ENCODE measurements at places on chromosomes 7 and 10.
A peak's percentile ranks its signal among the peaks of the same experiment; 100 is the strongest.

DNA sequence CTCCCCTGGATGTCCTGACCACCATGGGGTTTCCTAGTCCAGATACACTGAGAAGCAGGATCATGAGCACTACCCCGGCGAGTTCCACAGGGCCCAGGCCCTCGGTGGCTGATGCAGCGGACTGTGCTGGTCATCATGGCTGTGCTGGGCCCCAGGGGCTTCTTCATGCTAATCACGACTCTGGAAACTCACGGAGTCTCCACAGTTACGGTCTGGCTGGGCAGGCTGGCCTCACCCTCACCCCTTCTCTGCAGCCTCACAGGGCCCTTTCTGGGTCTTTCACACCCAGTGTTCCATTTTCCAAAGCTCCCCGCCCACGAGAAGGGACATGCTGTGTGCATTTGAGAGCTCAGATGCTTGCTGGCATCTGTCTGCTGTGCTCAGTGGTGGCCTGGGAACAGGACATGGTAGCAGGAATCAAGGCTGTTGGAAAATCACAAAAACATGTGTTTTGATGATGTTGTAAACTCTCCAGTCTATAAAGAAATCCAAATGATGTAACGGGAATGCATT, 119.0 kb downstream of the PTPN20 start:
- DNase-seq: no peak

GRCh38 chr7:149714910-149715471, 58.4 kb downstream of the ZNF467 start:
- DNase-seq: no peak

GRCh38 chr10:71252220-71252619, 39.9 kb downstream of the UNC5B start:
- DNase-seq: no peak

GRCh38 chr10:78805176-78805575, 263.6 kb upstream of the ZMIZ1 start:
- peak; percentile 62 for DNase-seq

GRCh38 chr10:131271195-131271880, 40.2 kb downstream of the TCERG1L start:
- DNase-seq: no peak

DNA sequence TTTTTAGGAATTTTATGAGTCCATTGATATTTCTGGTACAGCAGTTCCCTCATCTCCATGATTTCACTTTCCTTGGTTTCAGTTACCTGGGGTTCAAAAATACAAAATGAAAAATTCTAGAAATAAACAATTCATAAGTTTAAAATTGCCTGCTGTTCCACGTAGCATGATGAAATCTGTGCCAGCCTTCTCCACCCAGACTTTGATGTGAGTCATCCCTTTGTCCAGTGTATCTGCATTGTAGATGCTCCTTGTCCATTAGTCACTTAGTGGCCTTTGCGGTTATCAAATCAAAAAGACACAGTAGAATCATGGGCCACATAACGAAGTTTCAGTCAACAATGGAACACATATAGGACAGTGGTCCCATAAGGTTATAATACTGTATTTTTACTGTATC, 286.9 kb downstream of the PTEN start:
- DNase-seq: no peak

DNA sequence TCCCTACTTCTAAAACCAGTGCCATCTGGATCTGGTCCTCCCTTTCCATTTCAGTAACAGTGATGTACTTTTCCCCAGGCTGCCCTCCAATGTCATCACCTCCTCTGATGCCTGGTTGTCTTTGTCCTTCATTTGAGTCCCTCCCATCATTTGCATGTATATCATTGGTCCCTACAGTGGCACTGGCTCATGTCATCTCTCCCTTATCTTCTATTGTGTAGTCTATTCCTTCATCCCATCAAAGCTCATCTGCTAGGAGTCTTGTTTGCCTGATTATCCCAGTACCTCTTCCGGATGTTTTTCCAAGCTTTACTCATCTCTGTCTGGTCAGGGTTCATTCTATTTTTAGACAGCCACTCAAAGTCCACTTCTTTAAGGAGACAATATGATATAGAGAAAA, 292.9 kb upstream of the BMPER start:
- no peak for DNase-seq

DNA sequence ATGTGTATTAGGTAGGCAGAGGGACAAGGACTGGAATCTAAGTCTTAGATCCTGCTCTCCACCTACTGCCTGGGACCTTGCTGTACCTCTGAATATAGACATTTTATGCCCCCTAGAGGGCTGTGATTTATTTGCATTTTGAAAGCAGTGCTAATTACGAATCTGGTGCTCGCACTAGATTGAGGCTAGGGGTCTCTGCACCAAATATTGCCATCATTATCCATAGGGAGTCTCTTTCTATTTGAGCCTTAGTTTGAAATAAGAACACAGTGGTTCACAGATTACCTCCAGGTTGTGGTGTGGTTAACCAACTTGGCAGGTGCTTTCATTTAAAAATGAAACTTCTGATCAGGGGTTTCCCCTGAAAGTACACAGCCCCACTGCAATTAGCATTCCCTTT, 41.8 kb downstream of the CNNM1 start:
- DNase-seq: peak; percentile 51

DNA sequence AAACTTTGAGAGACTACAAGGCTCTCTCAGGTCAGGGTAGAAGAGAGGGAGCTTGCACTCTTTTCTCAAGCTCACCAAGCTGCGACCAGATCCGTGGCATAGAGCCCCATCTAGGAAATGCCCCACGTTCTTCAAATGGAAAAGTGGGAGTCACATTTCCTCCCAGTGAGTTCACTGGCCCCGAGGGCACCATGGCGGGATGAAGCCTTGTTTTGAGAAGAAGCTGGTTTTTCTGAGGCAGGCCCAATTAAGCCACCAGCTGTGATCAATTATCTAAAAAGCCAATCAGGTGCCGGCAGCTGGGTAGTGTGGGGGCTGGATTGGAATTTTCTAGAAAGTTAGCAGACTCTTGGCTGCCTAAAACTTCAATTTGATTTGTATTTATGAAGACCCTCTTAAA, 101.4 kb downstream of the ZNF365 start:
- DNase-seq: no peak

GRCh38 chr10:33376976-33377657, 42.6 kb upstream of the NRP1 start:
- no peak for DNase-seq

DNA sequence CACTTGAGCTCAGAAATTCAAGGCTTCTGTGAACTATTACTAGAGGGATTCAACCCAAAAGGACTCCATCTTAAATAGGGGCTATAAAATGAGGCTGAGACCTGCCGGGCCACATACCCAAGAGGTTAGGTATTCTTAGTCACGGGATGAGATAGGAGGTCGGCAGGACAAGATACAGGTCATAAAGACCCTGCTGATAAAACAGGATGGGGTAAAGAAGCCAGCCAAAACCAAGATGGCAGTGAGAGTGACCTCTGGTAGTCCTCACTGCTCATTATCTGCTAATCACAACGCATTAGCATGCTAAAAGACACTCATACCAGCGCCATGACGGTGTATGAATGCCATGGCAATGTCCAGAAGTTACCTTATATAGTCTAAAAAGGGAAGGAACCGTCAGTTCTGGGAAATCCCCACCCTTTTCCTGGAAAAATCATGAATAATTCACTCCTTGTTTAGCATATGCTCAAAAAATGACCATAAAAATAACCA, 101.2 kb upstream of the TRIM24 start:
- DNase-seq: no peak

GRCh38 chr7:141675436-141676215, 26.3 kb downstream of the DENND11 start:
- DNase-seq: no peak

DNA sequence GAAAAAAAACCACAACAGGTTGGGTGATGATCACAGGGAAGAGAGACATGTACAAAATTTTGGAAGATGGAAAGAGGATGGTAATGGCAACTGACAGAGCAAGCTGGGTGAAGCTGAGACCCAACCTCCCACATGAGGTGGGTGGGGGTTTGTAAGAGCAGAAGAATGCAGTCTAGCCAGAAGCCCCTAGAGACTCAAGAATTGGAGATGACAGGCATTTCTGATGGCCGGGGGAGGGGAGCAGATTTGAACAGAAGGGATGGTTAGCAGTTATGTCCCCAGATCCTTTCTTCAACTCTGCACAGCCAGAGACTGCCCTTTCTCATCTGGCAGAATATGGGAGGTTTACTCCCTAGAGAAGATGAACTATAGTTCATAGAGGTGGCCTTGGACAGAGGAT, 208.0 kb downstream of the GALNT17 start:
- no peak for DNase-seq

- no peak for DNase-seq
These were observed 148.2 kb upstream of the GPR22 start for GRCh38 chr7:107321611-107322010.

GRCh38 chr10:110269374-110270318, 35.1 kb downstream of the SMNDC1 start:
- DNase-seq: no peak

Data from T47D (cell line).